Calu3 (cell line): ENCODE measurements at places on chromosomes 12 and 14.

GRCh38 chr12:110669193-110669502 is 19.8 kb downstream of the HVCN1 start:
- no peak for DNase-seq

DNA sequence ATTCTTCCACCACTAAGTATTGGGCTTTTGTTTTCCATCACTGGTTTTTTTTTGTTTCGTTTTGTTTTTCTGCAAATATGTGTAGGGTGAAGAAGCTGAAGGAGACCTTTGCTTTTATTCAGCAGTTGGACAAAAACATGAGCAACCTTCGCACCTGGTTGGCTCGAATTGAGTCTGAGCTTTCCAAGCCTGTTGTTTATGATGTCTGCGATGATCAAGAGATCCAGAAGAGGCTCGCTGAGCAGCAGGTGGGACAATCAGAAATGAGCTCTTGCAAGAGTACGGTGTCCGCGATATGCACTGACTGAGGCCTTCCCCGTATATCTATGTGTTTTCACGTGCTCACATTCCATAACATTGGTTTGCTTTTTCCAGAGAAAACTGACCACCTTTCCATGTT is 91.5 kb downstream of the ESR2 start:
- DNase-seq, result no peak

DNA sequence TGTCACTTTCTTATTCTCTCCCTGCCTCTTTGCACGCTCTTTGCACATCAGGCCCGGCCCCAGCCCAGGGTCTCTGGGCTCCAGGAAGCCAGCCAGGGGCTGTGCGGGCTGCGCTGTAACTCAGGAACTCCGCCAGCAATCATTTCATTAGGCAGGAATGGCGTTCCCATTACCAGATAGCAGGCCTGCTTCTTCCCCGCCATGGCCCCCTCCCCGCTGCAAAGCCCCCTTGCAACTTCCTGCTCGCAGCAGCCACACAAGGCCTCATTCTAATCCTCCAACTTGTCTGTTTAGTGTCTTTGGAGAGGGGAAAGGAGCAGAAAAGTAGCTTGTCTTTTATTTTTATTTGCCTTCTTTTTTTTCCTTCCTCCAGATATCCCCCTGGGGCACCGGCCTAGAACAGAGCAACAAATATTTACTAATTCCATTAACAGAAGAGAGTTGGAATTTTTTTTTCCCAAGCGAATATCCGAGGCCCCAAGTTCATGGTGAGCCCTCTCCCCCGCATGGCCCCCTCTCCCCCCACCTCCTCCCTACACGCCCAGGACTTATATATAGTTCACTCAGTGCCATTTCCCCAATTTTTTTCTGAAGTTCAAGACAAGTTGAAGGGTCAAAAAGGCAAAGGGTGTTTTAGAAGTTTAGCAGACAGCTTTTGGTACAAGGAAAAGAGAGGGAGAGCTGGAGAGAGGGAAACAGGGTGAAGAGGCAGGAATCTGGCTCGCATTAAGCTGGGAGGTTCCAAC is 329.4 kb upstream of the TBX3 start:
- no peak for DNase-seq

DNA sequence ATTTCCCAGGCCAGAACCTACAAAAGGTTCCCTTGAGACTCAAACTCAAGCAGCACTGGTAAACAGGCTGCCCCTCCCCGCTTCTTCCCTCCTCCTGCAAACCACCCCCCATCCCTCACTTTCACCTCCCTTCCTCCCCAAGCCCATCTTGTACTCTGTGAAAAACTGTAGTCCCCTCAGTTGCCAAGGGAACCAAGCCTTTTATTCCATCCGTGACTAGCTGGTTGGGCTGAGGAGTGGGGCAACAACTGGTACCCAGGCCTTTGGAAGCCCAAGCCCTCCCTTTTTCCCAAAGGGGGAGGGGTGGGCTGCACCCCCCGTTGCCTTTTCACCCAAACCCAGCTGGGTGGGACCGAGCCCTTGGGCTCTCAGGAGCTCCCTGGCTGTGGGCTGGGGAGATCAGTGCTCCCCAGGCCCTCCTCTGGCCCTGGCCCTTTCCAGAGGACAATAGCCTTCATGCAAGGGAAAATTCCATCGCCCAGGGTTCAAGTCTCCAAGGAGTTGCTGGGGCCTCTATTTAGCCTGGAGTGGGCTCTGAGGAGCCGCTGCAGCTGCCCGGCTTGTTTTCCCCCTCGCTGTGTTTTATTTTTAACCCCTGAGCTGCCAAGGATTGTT is 61.9 kb downstream of the ZFP36L1 start:
- DNase-seq, result no peak

GRCh38 chr14:24411443-24412389 is 12.9 kb downstream of the NYNRIN start:
- peak; percentile 52 for DNase-seq

DNA sequence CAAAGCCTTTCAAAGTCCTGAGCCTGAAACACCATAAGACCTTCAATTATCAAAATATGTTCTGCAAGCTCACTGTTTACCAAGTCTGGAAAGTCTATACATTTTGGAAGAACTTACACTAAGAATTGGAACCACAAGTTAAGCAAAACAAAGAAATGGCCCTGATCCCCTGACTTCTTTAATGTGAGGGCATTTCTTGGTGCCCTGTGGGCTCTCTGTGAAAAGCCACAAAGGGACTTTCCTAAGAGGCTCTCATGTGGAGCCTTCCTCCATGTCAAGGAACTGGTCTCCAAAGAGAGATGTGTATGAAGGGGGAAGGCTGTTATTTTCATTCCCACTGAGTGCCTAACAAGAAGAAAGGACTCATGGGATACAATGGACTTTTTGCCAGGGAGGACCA is 13.5 kb upstream of the MYH6 start:
- no peak for DNase-seq

- DNase-seq, result peak; percentile 33
Measured at GRCh38 chr12:76346798-76347420, 1.3 kb downstream of the BBS10 start.

DNA sequence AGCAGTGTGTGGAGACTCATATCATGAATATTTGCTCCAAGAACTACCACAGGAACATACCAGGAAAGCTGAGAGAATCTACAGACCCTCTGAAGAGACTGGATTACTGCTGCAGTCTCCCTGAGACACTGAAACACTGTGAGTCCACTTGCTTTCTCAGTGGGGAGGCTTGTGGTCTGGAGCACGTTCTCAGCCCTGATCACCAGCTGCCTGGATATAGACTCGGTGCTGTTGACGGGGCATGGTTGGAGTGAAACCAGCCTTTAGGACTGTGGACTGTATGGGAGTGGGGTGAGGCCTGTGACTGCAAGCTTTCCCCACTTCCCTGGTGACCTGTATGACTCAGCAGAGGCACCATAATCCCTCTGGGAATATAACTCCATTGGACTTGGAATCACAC is 525.8 kb upstream of the FBXO33 start:
- no peak for DNase-seq

- no peak for DNase-seq
Measured at GRCh38 chr12:42652048-42652447, 62.5 kb upstream of the PRICKLE1 start.

DNA sequence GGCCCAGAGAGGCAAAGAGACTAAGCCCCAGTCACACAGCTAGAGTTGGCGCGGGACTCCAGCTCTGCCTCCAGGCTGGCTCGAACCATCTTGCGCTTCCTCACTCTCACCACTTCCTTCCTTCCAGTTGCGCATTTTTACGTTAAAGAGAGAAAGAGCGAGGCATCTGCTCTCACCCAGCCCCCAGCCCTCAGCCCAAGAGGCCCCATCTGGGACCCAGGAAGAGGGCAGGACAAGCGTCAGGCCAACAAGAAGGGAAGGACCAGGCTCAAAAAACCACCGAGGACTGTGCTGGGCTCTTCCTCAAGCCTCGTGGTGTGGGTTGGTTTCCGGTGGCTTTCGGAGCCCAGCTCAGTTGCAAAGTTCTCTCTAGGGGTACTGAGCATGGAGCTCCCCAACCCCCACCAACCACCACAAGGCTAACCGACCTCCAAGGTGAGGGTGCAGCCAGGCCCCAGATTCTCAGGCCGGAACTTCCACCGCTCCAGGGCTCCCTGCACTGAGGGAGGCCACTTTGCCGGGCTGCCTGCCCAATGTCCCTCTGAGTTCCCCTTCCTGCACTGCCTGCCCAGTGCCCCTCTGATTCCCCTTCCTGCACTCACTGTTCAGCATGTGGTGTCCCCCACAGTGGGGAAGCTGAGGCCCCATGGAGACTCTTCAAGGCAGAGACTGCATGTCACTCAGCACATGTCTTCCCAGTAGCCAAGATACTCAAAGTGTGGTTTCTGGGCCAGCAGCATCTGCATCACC is 35.9 kb downstream of the TESC start:
- no peak for DNase-seq

DNA sequence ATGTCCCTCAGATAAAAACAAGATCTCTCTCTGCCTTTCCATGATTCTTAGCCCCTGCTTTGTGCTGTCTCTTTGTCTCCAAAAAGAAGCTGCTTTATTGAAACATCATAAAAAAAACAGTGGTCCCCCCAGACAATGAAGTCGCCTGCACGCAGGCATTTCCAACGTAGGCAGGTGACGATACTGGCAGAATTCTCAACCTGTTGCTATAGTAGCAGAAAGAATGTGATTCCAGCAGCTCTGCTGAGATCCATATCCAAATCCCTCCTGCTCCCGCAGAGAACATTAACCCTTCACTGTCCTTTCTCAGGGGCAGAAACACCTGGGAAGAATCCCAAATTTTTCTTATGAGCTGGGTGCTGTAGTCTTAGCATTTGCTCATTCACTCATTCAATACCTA is 84.8 kb downstream of the STON2 start:
- DNase-seq, result no peak

GRCh38 chr12:22312336-22312735 is 22.2 kb downstream of the ST8SIA1 start:
- DNase-seq, result peak; percentile 37

- DNase-seq, result no peak
Measured at GRCh38 chr14:100474196-100474595, 113.0 kb downstream of the BEGAIN start.

GRCh38 chr14:32564596-32564995 is 235.5 kb downstream of the AKAP6 start:
- DNase-seq, result no peak

GRCh38 chr12:2161473-2161872 is 108.7 kb downstream of the CACNA1C start:
- no peak for DNase-seq

DNA sequence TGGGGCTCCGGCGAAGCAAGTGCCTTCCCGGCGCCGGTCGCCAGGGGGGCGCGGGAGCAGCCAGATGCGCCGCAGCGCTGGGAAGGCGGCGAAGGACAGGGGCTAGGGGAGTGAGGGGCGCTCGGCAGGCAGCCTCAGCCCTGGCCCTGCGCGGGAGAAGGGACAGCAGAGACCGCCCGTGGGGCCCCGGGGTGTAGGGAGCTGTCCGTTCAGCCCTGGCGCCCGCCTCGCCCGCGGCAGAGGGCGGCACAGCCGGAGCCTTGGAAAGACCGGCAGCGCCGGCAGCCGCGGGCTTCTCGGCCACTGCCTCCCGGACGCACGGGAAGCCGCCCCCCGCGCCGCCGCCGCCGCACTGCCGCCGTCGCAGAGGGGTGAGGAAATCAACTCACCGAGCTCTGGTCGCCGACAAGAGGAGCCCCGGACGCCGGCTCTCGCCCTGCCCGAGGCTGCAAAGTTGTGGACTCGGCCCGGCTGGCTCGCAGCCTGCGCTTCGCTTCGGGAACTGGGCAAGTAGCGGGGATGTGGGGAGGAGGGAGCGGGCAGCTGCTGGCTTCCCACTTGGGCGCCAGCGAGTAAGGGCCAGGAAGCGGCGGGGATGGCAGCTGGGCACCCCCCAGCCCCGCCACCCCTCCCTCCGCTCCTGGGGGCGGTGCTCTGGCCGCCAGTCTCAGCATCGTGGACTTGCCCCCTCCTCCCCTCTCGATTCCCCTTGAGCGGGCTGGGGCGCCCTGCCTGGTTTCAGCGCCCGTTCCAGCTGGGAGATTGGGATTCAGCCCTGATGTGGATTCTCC is at the start of gene ZDHHC22:
ZDHHC22 (minus strand) TSS at position 578 of the 791 bp plus-strand sequence. CDS start 2,053 bp downstream, outside the sequence.
- peak; percentile 61 for DNase-seq

- DNase-seq, result no peak
Measured at GRCh38 chr14:105100910-105101309, 35.7 kb upstream of the GPR132 start.

DNA sequence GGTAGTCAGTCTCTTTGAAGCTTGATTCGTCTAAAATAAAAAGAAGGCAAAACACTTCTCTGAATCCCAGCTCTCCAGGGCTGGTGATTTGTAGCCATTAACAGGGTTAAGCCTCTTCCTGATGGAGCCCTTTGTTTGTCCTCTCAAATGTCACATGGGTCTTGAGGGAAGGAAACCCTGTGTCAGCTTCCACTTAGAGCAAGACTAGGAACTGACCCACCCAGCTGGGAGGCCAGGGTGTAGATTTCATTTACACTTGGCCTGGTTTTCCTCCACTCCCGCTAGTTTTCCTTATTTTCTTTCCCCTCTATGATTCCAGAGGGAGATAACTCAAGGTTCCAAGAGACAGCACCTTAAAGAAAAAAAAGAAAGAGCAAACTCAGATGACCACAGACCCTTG is 230.5 kb upstream of the EGLN3 start:
- DNase-seq, result no peak

DNA sequence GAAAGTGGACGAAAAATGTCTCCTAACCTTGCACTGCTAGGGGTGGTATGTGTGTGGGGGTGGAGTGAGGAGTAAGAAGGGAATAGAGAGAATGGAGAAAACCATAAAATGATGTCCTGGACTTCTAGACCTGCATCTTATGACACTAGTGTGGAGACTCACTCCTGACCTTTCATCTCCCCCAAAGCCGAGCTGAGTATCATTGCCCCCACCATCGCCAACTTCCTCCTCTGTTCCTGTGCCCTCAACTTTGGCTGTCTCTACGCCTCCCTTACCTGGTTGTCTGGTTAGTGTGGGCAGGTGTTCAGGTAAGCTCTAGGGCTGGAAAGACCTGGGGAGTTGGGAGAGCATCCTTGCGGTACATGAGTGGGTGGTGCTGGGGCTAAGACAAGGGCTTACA is 4.5 kb upstream of the KLHL33 start:
- DNase-seq, result no peak

DNA sequence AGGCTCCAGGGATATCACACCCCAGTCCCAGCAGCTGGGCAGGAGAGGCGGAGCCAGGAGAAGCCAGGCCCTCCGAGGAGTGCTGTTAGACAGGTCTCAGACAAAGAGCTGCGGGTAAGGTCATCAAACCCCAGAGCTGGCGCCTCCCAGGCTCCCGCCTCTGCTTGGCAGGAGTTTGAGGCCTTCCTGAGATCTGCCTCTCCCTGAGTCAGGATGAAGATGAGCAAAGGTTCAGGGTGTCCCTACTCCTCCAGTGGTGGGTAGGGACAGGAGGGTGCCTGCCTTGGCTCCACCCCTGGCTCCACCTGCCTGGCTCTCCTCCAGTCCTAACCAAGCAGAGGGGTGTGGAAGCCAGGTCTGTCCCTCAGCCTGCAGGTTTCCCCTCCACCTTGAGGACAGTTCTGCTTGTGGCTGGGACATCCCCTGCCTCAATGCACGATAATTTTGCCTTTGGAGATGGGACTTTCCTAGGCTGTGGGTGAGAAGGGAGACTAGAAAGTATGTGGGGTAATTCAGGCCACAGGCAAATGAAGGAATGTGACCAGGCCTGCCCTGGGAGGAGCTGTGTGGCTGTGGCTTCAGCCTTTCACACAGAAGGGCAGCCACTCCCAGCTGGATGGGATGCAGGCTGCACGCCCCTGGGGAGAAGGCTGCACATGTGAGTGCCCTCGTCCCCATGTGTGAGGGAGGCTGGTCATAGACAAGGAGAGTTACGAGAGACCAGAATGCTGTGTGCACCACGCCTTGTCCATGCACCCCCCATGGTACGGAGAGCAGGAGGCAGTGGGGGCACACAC is 2.2 kb downstream of the PLEKHG6 start:
- peak; percentile 76 for DNase-seq
